Tibial artery (tissue), 4 donors: ENCODE measurements at places on chromosomes 12 and 14.

DNA sequence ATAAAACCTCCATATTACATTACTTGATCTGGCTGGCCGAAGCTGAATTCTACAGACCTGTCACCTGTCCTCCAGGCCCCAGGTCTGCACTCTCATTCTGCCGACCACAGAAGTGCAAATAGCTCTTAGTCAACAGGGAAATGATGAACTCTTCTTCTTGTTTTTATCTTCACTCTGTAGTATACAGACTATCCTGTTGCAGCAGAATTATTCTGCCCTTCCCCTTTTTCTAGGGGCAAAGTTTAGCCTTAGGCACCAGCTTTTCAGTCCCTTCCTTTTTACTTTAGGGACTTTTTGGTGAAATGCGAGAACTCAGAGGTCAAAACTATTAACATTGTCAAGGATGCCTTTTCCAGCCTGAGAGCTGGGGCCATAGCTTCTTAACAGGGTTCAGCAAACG lies 229.6 kb upstream of the EGLN3 start:
- DNase-seq = no peak

DNA sequence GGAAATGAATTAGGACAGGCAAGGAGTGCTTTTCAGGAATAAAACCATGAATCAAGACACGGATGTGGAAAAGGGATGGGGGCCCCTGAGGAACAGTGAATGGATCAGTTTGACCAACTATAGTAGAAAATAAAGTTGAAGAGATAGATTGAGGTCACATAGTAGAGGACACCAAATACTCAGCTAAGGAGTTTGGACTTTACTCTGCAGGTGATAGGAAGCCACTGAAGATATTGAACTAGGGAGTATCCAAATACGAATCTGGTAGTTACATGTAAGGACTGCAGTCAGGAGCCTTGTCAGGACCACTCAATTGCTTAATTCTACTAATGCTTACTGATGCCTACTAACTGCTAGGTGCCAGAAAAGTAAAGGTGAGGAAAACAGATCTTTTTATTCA lies 20.4 kb downstream of the ENTPD5 start:
- no peak for DNase-seq

- no peak for DNase-seq
Observed at GRCh38 chr14:79354336-79354735, 857.0 kb downstream of the DIO2 start.

GRCh38 chr12:121754836-121755235 lies 38.7 kb downstream of the RHOF start:
- DNase-seq = no peak

GRCh38 chr12:95583933-95584332 lies 32.7 kb upstream of the USP44 start:
- no peak for DNase-seq

GRCh38 chr12:93990832-93991803 lies 157.3 kb upstream of the PLXNC1 start:
- peak; percentile 48 for DNase-seq

DNA sequence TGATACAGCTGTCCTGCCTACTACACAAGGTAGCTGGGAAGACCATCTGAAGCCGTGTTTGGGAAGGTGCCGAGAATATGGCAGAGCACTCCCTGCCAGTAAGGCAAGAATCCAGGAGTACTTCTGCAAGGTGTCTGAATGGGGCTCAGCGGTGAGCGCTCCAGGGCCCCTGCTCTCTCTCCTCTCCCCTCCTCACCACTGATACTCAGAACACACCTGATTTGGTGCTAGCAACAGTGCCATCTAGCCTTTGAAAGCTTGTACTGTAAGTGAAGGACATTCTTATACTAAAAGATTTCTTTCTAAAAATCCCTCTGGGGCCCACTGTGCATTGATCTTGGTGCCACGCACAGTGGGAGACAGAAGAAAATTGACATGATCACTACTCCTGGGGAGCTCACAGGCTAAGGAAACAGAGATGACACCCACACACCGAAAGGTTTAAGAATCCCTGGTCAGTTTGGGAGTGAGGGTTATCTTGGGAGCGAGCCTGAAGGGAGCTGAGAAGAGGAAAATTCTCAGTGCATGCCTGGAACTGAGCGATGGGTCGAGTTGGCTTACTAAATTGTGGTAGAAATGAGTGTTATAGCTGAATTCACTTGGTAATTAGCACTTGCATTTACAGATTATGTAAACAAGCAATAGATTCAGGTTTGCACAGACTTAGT lies 216.9 kb downstream of the NTF3 start:
- no peak for DNase-seq

- DNase-seq = no peak
Observed at GRCh38 chr14:65972346-65972870, 513.8 kb upstream of the CCDC196 start.

GRCh38 chr12:87136330-87136976 lies 880.3 kb upstream of the MGAT4C start:
- DNase-seq = no peak

DNA sequence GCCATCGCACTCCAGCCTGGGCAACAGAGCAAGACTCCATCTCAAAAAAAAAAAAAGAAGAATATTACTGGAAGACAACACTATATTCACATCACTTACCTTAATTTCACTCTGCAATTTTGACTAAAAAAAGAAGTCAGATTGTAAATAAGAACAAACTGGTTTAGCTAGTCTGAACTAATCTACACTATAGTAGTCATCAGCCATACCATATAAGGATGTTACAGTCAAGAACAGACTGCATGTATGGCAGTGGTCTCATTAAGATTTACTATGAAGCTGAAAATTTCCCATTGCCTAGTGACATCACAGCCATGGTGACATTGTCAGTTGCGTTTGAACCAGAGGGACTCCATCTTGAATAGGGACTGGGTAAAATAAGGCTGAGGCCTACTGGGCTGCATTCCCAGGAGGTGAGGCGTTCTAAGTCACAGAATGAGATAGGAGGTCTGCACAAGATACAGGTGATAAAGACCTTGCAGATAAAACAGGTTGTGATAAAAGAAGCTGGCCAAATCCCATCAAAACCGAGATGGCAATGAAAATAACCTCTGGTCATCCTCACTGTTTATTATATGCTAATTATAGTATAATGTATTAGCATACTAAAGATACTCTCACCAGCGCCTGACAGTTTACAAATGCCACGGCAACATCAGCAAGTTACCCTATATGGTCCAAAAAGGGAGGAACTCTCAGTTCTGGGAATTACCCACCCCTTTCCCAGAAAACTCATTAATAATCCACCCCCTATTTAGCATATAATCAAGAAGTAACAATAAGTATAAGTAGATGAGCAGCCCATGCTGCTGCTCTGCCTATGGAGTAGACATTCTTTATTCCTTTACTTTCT lies 51.2 kb downstream of the OSBPL8 start:
- DNase-seq = no peak

DNA sequence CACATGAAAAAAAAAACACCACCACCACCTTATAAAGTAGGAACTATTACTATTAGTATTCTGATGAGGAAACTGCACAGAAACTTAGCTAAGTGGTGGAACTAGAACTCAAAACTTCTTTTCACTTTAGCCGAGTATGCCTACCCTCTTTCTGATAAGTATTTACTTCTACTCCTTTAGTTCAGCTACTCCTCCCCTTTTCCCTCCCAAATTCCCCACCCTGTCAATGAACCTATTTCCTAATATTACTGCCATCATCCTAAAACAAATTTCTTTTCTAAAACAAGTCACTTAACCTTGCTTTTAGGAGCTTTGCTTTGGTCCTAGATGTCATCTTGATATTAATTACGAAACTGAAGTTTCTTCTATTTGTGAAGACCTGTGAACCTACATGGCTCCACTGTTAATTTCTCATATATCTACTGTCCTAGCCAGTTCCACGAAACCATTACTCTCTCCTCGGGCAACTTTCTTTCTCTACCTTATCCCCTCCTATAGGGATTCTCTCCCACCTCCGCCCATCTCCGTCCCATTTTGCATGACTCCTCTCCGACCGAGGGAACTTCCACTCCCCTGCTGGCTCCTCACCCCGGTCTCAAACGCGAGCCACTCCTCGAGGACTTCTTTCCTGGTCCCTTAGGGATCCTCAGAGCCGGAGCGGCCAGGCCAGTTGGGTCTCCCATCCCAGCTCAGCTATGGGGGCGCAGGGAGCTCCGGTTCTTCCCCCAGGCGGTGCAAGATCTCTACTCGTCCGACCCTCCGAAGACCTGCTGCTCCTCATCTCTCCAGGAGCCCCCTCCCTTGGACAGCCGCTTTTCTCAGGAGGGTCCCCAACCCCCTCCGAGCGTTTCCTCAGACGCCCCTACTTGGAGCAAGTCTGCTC lies 1.1 kb downstream of the NUMB start:
- peak; percentile 49 for DNase-seq

DNA sequence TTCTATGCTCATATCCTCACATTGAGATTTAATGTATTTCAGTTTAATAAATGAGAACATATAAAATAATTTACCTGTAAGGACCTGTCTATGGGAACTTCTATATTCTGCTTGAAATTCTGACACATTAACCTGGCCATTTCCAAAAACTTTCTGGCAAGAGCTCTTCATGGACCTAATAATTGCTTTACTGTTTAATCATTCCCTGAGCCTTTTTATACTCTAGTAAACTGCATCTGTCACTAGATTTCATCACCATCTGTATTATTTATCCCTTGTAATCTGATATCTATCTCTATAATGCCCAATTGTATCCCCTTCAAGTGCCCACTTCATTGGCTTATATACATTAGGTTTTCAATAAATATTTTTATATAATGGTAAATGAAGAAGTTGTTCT lies 327.7 kb downstream of the RAD51B start:
- no peak for DNase-seq

DNA sequence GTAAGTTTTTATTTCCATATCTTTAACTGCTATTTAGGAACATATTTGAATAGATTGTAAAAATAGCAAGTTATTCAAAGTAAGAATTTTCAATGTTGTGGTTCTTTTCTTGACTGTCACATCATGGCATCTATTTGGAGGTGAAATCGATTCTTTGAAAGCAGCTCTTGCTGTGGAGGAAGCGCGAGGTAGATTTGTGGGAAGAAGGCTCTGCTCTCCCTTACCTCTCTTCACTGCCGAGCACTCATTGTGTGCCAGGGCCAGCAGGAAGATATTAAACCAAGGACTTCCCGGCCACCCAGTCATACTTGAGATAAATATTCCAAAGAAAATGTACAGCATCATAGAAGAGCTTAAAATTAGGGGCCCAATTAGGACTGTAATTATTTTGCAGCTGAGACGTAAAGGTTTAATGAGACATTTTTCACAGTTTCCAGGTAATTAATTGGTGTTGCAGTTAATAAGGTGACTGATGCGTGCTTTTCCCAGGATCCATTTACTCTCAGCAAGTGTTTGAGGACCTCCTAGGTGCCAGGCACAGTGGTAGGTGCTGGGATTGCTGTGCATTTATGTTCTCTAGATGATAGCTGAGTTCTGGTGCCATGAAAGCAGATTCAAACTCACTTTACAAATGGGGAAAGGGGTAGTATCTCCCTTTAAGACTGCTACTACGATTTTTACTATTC lies 89.2 kb upstream of the DYNC1H1 start:
- DNase-seq = no peak

DNA sequence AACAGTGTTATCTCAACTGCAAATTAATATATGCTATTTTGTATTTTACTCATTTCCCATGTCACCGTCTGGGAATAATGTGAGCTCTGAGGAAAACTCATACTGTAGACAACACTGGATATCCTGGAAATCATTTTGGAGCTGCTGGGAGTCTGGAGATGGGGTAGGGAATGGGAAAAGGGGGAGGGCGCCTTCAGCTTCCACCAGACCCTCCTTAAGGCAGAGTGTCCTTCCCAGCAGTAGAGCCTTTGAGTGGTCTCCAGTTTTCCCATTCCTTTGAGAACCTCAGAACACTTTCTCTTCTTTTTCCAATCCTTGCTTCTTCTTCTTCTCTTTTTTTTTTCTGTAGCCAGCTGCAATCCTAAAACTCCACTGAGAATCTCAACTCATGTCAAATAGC lies 5.4 kb upstream of the LRIG3 start:
- DNase-seq = no peak

DNA sequence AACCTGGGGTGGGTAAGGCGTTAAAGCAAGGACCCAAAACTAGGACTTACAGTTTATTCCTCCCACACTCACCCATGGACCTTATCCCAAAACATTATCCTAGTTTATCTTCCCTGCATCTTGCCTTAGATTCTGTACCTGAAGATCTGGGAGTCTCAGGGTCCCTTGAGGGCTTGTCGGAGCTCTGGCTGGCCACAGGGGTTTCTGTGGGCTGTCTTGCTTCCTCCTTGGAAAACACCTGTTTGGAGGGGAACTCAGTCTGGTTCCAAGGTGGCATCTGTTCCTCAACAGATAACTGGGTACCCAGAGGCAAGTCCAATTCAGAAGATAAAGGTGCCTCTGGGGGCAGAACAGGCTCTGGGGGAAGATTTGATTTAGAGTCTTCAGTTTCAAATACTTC lies 1.7 kb downstream of the CDCA3 start:
- DNase-seq = no peak

GRCh38 chr14:64095620-64096019 lies 198.6 kb downstream of the ESR2 start:
- no peak for DNase-seq

GRCh38 chr12:122753319-122753650 lies 661 bp downstream of the DENR start:
- no peak for DNase-seq

- no peak for DNase-seq
Observed at GRCh38 chr12:49832836-49833421, 4.7 kb upstream of the NCKAP5L start.

DNA sequence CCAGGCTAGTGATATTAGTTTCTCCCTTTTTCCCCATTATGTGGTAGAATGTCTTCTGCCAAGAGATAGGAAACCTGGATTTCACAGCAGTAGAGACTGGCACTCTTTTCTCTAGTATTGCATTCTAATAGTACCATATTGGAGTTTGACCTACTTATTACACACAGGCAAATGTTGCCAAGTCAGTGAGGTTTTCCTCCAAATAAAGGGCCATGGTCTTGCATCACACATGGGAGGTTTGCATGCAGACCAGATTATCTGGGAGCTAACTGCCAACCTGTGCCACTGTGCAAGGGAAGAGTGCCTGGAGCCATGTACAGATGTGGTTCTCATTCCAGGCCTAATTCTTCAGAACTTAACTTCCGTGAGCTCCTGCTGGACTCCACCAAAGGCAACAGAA lies 113.3 kb downstream of the ANO6 start:
- no peak for DNase-seq

GRCh38 chr12:11731455-11731854 lies 82.0 kb downstream of the ETV6 start:
- DNase-seq = no peak

DNA sequence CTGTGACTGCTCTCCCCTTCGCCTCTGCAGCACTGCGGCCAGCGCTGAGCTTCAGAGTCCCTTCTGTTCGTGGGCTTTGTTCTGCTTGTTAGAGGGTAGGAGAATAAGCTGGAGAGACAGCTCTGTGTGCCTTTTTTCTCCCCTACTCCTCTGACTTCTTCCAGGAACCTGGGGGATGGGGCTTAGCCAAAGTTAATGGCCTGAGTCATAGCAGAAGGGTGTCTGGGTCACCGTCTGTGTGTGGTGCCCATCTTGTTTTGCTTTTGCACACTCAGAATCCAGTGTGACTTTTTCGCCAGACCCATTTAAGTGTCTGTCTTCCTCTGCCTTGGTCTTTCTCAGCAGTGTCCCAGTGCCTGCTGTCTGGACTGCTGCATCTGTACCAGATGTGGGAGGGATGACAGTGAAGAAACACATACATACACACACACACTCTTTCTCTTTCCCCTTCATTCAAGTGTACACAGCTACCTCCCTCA lies 3.0 kb downstream of the KIF5A start:
- DNase-seq = no peak

GRCh38 chr14:96949594-96949993 lies 152.4 kb downstream of the VRK1 start:
- DNase-seq = no peak

GRCh38 chr12:131692431-131692830 lies 18.5 kb upstream of the SFSWAP start:
- peak; percentile 13 for DNase-seq
